Astrocyte (in vitro differentiated cells and primary cell): ENCODE measurements at places on chromosomes 11 and 22.

DNA sequence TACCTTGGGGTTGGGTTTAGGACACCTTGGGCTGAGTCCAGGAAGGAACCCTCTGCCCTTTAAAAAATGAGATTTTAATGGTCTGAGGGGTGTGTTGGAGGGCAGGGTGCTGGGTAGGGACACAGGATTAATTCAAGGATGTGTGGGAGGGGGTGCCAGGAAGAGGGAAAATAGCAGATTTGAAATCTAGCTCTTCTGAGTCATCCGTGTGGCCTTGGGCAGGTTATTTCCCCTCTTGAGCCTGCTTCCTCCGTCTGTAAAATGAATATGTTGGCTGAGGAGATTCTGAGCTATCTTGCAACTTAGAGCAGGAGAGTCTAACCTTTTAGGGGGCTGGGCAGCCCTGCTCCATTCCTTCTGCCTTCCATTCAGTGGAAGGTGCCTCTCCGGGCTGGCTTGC, 3.0 kb downstream of the TSPAN18 start:
- DNase-seq: no peak

DNA sequence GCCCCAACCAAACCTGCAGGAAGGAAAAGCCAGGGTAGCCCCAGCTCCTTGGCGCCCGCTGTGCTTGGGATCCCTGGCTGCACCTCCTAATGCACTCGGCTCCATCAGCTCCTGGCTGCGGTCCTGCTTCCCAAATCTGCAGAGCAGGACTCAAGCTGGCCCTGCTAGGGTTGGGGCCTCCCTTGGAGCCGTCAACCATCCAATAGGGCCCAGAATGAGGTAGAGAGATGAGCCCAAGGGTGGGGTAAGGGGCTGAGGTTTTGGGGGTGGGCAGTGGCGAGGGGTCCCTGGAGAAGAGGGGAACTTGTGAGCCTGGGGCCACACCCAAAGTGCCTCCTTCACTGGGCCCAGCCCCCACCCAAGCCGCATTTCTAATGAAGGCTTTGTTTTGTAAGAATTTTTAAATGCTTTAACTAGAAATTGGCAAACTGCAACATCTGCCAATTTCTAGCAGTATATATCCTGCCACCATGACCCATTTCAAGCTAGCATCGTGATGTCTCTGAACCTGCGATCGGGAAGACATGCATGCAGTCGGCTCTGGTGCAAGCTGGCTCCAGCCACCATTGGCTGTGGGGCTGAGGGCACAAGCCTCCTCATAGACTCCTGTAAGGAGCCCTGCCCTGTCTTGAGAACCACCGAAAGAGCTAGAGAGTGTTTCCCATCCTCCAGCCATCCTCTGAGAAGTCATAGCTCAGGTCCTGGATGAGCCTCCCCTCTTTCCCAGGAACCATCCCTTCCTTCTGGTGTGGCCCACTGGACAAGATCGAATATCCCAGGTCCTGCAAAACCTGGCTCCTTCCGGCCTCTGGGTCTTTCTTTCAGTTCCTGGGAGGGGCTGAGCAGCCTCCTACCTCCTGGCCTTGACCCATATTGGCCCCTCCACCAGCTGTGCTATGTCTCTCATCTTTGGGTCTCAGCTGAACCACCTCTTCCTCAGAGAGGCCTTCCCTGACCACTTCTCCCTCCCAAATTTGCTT, 15.5 kb downstream of the C1QTNF6 start:
- no peak for DNase-seq

DNA sequence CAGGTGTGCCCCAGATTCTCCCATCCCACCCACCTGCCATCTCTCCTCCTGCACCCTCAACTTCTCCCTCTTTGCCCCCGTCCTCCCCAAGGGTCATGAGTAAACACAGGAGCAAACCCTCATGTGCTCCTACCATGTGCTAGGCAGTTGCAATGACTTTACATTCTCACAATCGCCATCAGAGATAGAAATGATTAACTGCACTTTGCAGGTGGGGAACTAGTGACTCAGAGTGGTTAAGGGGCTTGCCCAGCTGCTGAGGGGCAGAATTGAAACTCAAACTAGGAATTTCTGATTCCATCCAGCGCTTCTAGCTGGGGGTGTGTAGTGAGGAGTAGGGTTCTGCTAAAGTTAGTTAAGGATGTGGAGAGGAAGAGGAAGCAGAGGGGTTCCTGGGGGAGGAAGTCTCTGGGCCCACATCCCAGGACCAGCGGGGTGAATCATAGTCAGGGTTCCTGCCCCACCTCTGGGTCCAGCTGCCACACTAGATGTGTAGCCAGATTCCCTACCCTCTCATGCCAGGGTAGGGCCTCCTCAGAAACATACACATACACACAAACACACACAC, 16.0 kb upstream of the PRG2 start:
- peak; percentile 42 for DNase-seq

DNA sequence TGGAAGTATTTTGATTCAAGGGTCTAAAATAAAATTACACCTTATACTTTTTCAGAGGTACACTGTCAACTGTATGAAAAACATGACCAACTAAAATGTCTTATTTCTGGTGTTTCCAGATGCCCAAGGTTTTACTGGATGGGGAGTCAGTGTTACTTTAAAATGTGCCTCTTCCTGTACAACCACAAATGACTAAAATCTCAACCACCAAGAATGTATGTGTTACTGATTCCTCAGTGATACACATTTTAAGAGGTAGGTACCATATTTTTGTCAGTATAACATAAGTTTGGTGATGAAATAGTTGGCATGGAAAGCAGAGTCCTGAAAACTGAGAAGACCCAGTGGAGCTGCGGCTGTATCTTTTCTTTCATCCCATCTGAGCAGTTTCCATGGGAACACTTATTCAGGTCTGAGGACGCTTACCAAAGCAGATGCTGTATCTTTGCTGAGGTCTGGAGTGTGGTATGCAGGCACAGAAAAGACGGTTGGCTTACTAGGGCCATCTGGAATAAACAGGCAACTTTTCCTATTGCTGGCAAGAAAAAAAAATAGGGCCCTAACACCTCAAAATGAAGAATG, 21.2 kb upstream of the TP53AIP1 start:
- DNase-seq: peak; percentile 18

DNA sequence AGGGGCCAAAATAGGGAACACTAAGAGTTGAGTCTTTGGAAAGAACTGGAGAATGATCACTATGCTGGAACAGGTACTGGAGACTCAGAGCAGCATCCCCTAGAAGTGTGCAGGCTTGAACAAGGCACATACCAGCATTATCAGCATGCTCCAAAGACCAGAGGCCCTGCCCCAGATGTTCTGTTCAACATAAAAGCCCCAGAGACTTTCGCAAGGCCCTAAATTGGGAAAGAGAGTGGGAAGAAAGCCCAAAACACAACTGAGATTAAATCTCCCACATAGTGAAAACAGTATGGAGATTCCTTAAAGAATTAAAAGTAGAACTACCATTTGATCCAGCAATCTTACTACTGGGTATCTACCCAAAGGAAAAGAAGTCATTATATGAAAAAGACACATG, 9.4 kb downstream of the CNGA4 start:
- DNase-seq: no peak

DNA sequence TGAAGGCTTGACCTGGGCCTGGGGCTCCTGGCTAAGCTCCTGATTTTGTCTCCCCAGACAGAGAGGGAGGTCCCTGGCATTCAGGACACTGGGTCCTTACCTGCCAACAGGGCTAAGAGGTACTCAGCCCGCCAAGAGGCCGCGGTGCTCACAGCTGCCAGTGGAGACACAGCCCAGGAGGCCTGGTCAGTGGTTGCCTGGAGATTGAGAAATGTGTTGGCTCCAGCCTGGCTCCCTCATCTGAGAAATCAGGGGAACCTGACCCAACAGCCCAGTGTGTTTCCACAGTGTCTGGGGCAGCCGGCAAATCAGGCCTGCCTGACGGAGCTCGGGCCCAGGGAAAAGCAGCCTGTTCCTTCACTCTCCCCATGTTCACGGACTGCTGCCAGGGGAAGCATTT, 79.4 kb upstream of the NAV2 start:
- no peak for DNase-seq

- no peak for DNase-seq
Observed at GRCh38 chr22:19118329-19118880, 3.8 kb downstream of the DGCR2 start.

DNA sequence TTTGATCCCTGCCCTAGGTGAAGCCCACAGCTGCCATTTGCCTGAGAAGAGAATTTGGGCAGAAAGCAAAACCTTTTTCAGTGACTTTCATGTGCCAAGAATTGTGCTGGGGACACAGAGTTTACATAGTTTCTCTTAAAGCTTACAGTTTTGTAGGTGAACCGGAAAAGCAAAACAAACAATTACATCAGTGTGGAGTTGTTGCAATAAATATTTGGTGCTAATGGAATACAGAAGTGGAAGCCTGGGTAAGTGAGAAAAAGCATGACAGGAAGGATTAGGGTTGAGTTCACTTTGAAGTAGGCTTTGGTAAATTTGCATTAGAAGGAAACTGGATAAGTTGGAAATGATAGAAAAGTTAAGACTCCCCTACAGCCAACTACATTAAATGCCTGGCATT, 82.7 kb downstream of the RASSF10 start:
- DNase-seq: no peak

- no peak for DNase-seq
Observed at GRCh38 chr11:72927380-72927779, 113.2 kb downstream of the ATG16L2 start.

DNA sequence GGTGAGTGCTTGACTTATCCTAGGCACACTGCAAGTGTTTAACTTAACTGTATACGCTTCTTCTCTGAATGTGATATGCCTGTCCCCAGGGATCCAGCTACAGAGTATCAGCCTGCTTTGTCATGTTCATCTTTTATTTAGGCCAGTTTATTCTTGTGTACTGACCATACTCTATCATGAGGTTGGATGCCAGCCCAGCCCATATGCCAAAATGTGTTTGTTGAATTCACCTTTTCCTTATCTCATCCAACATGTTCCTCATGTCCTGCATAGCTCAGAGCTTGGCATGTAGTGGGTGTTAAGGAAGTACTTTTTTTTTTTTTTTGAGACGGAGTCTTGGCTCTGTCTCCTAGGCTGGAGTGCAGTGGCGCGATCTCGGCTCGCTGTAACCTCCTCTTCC, 116.2 kb downstream of the NCAM1 start:
- DNase-seq: no peak

GRCh38 chr22:50302564-50302963, 4.9 kb downstream of the PLXNB2 start:
- DNase-seq: no peak

DNA sequence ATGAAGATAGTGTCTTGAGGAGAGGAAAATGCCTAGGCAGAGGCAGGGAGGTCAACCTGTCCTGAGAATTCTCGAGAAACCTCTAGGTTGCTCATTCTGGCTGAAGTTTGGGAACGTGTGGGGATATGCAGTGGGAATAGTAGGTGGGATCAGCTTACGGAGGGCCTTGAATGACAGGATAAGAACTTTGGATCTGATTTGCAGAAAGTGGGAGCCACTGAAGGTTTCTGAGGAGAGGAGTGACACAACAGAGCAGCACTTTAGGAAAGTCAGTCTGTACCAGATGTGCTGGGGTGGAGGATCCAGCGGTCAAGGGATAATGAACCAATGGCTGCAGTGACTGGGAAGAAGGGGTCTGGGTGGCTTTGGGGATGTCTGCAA, 2.4 kb downstream of the CD82 start:
- DNase-seq: no peak

GRCh38 chr11:42257534-42257933, 798.1 kb upstream of the LRRC4C start:
- DNase-seq: no peak

GRCh38 chr11:124109377-124109776, 5.9 kb upstream of the VWA5A start:
- no peak for DNase-seq

DNA sequence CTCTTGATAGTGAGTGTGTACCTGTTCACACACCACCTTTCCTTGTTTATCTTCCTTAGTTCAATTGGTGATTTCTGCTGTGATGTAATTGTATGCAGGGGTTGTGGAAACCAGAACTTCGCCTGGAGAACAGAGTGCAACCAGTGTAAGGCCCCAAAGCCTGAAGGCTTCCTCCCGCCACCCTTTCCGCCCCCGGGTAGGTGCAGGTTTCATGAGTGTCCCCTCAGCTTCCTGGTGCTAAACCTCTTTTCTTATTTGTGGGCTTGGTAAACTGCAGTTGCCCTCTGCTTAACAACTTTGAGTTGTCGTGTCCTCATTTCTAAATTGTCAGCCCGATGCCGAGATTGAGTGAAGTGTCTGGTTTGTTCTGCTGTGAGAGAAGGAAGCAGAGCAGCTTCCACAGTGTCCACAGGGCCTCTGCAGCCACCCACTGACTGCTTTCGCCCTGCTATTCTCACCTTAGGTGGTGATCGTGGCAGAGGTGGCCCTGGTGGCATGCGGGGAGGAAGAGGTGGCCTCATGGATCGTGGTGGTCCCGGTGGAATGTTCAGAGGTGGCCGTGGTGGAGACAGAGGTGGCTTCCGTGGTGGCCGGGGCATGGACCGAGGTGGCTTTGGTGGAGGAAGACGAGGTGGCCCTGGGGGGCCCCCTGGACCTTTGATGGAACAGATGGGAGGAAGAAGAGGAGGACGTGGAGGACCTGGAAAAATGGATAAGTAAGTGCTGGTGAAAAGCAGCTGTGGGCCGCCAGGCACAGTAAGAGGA, 7.1 kb upstream of the GAS2L1 start:
- DNase-seq: no peak

GRCh38 chr11:123581651-123582399, 72.6 kb downstream of the SCN3B start:
- DNase-seq: no peak

GRCh38 chr11:72189455-72190250, 2.3 kb upstream of the FOLR1 start:
- DNase-seq: peak; percentile 21

DNA sequence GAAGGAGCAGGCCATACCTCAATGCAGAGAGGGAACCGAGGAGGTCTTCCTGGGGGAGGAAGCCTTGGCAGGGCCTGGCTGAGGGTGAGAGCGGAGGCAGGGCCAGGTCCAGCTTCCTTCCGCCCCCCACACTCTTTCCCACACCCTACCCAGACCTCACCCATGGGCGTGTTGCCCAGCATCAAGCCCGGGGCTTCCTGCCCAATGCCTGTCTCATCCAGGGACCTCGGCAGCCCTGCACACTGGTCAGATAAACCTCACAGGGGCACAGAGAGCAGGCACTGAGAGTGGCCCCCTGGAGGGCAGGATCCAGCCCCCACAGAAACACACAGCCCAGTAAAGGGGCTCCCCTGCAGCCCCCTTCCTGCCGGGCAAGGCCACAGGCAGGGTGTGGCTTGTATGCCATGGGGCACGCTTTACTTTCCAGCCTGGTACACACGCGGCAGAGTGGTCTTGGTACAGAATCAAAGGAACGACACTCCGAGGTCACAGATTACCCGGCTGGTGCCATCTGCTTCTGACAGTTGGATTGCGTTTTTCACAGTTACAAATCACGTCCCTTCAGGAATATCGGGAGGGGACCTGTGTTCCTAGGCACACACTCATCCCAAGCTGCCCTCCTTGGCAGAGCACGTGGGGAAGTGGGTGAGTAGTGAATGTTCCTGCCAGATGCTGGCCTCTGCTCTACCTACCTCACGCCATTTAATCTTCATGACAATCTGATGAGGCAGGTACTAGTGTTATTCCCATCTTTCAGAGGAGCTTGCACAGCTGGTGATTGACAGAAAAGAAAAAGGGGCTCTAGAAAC, 20.0 kb upstream of the CD5 start:
- DNase-seq: no peak

GRCh38 chr22:50252082-50253045, 1.3 kb upstream of the HDAC10 start:
- no peak for DNase-seq
